Non-pigmented ciliary epithelial cell (primary cell): ENCODE measurements at places on chromosomes 7 and 10.

DNA sequence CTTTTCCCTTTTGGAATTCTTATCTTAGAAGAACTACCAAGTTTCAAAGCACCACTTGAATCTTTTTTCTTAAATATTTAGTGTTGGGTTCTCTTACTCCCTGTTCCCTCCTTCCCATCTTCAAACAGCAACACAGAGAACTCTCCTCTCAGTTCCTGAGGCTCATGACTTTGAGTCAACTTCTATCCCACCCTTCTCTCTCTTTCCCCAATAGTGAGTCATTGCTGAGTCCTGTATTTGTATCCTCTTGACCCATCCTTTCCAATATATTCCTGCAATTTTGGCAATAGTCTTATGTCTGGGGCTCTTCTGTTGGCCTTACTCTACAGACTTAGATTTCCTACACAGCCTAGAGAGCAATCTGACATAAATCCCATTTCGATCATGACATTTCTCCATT lies 20.8 kb upstream of the JCAD start:
- no peak for DNase-seq

GRCh38 chr7:114865564-114865963 lies 56.3 kb upstream of the MDFIC start:
- DNase-seq: no peak

GRCh38 chr10:78248651-78249464 lies 215.2 kb downstream of the RPS24 start:
- no peak for DNase-seq

GRCh38 chr10:76902949-76903348 lies 734.7 kb downstream of the KCNMA1 start:
- DNase-seq: no peak

DNA sequence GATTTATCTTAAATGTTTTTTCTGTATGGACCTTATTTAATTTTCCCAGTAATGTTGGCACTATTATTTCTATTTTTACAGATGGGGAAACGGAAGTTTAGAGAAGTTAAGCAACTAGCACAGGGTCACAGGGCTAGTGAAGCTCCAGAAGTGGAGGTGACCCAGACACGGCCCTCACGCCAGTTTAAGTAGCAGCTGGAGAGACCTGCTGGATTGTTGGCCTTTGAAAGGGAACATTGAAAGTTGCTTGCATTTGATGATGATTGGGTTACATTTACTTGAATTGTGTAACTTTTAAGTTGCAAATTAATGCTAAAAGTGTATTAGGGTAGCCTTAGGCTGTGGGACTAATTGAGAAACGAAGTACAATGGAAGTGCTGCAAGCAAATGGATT lies 25.6 kb downstream of the CDK14 start:
- no peak for DNase-seq

- no peak for DNase-seq
Measured at GRCh38 chr7:91039033-91039432, 225.2 kb upstream of the FZD1 start.

- no peak for DNase-seq
Measured at GRCh38 chr10:69359148-69359547, 57.6 kb downstream of the TACR2 start.

DNA sequence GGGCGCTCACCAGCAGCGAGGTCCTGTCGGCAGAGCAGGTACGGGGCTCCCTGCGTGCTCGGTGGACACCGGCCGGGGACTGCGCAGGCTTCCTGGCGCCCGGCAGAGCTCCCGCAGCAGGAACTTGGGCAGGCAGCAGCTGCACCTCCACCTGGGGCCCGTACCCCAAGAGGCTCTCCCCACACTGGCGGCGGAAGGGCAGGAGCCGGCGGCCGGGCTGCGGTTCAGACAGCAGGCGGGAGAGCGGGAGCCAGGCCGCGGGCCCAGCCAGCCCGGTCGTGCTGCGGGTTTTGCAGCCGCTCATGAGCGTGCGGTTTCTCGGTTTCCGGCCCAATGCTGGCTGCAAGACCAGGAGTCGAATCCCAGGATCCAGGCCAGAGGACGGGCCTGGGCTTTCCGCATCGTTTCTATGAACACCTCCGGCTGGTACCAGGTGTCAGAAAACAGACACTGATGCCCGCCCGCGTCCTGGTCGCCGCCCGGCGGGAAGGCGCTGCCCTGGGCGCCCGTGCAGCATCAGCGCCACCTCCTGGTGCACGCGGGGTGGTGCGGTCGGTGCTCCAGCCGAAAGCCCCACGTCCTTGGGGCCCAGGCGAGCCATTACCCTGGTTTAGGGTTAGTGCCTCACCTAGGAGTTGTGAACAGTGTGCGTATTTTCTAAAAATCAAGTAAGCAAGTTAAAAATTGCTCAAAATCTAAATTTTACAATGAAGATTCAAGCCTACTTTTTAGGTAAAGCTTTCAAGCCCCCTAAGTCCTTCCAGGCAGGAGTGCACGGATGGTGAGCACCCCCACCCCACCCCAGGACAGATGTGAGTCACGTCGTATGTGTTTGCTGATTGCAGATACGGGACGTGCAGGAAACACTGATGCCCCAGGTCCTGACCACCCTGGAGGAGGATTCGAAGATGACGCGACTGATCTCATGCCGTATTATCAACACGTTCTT lies 47.4 kb upstream of the PRKAR1B start:
- DNase-seq: no peak

GRCh38 chr10:89710753-89711152 lies 9.4 kb downstream of the KIF20B start:
- DNase-seq: no peak

- DNase-seq: no peak
Measured at GRCh38 chr10:104424719-104425118, 71.1 kb downstream of the CFAP58 start.

DNA sequence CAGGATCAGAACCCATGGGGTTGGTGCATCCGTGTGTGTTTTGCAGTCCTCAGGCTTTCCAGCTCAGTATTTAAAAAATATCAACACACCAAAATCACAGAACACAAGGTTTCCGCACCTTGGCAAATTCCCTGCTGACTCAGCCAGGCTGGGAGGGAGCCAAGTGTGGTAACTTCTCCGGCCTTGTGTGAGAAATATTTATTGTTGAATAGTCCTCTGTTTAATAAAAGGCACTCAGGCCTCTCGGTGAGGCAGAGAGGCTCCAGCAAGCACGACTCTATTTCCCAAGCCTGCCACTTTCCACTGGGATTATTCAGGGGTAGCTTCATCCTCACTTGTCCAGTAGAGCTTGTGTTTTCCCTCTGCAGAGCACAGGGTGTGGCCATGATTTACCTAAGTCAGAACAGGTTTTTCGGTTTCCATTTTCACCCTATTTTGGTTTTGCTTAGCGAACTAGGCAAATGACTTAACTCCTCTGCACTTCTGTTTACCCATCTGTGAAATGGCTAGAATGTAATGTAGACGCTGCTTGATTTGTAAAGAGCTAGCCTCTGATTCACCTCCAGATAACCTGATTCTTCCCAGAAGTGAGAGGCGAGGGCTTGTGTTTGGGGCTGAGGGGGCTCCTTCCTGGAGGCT lies 13.0 kb upstream of the CHST15 start:
- peak; percentile 38 for DNase-seq

DNA sequence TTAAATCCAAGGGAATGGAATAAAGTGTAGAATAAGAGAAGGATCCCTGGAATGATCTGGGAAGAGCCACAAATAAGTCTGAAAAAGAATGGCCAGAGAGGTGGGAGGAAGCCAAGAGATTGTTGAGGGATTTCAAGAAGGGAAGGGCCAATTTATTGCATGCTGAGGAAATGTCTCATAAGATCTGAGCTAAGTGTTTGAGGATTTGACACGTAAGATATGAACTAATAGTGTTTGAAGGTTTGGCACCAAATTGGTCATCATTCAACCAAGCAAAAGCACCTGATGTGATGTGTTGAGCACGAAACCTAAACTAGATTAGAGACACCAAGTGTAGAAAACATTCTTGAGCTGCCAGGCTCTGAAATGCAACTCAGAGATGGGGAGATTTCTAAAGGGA lies 97.9 kb downstream of the TSPAN12 start:
- DNase-seq: no peak

DNA sequence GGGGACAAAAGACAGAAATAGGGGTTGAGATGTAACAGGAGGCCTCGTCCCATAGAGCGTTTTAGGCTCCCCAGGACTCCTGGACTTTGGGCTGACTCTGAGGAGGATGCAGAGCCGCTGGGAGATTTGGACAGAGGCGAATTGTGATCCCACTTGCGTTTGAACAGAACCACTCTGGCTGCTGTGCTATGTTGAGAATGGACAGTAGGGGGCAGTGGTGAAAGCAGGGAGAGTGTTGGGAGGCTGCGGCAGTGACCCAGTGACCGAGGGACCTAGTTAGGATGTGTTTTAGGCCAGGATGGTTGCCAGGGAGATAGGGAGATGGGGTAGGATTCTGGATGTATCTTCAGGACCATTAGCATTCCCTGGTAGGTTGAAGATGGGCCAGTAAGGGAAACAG lies 271.6 kb downstream of the CCDC3 start:
- DNase-seq: no peak

DNA sequence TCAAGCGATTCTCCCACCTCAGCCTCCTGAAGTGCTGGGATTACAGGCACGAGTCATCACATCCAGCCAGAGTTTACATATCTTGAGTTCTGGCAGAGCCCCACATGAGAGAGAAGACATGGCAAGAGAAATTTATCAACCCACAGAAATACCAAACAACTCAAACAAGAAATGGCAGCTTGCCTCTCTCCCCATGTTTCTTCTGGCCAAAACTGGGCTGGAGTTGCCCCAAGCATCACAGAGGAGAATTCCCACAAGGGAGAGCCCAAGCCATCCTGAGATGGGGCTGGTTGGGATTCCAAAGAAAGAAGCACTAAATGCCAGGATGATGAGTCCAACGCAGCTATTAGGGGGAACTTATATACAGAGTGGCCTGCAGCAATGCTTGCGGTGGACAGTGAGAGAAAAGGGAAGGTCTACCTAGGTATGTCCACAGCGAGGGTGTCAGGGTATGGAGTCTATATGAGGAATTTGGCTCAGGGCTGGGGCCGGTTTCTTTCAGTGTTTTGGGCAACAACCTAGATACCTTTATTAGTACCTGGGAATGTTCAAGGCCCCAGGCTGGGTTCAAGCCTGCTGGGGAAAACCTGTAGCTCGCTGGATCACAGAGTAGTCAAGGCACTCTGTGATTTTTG lies 14.5 kb upstream of the PAX4 start:
- no peak for DNase-seq

DNA sequence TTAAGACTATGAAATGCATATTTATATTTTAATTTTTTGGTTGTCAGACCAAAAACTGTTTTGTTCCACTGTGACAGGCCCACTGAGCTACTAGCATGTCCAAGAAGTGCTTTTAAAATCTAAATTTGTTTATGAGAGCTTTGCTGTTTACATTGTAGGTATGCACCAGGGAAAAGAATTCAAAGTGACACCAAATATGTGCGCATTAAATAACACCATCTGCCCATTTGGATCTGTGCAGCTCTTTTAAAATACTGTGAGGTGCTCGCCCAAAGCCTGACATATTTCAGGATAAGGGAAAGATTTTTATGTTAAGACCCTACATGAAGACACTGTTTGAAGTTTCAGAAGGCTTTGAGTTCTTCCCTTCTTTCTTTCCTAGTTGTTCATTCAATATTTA lies 162.9 kb downstream of the ST7 start:
- DNase-seq: no peak

- DNase-seq: no peak
Measured at GRCh38 chr10:1665021-1665661, 72.2 kb downstream of the ADARB2 start.

- no peak for DNase-seq
Measured at GRCh38 chr10:44858988-44859387, 52.1 kb upstream of the TMEM72 start.

- DNase-seq: no peak
Measured at GRCh38 chr10:48400129-48400849, 93.8 kb downstream of the MAPK8 start.

- no peak for DNase-seq
Measured at GRCh38 chr7:100720671-100721504, 620 bp downstream of the EPO start.

DNA sequence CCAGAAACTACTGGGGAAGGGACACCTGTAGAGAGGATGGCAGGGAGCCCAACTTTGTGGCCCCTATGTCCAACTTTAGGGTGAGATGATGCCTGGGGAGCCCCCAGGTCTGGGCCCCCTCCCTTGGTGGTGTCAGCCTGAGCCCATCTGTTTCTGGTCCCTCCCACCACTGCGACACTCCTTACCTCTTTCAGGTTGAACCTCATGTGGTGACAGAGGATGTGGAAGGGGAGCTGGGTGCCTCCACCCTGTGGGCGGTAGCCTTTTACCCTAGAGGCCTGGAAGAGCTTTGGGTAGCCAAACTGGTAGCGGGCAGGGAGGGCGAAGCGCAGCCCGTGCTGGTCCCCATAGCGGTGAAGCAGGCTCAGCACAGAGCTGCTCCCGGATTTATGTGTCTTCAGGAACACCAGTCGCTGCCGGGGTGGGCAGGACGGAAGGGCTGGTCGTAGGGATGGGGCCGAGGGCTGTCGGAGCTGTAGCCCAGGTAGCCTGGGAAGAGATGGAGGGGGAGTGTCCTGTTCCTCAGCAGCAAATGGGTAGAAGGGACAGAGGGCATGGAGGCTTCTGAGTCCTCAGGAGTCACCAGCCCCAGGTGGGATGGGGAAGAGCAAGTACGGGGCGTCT lies 2.0 kb downstream of the GAL3ST4 start:
- DNase-seq: no peak

DNA sequence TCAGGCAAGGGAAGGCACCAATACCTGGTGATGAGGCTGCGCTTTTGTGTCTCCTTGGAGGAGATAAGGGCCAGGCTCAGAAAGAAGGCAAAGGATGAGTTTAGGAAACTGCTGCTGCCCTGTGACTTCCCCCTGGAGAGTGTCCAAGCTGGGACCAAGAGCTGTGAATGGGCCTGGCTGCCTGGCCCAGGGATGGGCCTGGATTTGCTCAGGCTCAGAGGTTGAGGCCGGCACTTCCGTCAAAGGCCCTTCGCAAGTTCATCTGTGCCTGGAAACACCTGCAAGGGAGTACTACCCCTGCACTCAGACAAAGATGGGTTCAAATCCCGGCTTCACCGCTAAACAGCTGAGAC lies 50.5 kb upstream of the NANOS1 start:
- no peak for DNase-seq

DNA sequence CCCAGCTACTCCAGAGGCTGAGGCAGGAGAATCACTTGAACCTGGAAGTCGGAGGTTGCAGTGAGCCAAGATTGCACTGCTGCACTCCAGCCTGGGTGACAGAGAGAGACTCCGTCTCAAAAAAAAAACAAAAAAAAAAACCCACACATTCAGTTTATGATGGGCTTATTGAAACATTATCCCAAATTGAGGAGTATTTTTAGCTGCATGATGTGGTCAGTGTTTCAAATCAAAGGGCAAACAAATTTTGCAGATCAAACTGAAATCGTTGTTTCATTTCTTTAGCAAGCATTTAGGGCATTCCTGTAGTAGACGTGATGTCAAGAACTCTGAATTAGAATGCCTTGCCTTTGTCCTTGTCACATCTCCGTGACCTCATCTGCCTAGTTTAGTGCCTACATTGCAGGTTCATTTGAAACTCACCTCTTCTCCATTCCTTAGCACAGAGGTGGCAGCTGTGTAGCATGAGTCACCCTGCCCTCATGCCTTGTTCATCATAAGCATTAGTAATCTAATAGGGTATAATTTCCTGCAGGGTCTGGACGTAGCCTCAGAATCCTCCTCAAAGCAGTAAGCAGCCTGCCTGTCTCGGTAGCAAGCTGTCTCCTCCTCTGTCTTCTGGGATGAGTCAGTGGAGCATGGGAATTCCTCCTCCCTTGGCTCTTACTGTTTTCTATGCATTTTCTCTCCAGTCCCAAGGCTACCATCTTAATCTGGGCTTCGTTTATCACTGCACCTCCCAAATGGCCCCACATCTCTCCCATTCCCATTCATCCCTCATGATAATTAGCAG lies 73.8 kb downstream of the CUL1 start:
- peak; percentile 87 for DNase-seq

- no peak for DNase-seq
Measured at GRCh38 chr7:28931565-28931964, 26.6 kb downstream of the TRIL start.

- peak; percentile 66 for DNase-seq
Measured at GRCh38 chr10:69088801-69089501, 1.0 kb downstream of the SRGN start.
